Activated CD8-positive, alpha-beta T cell treated with anti-CD3 and anti-CD28 coated beads for 36 hours (primary cell): ENCODE measurements at places on chromosomes 1 and 21. TPM values are rescaled to one million over a fixed set of nuclear protein-coding genes. Genes with fewer than 3 reads are reported as not detected.

FAM110D gene
- total RNA-seq, result not detected

OR2T11 gene
- not detected for total RNA-seq

SPATC1L gene
- 23.2 TPM for total RNA-seq

NCAM2 gene
- total RNA-seq, result not detected

MSH4 gene
- 0.16 TPM for total RNA-seq

KCNE1 gene
- not detected for total RNA-seq

VHLL gene
- total RNA-seq, result not detected

CACNA1E gene
- not detected for total RNA-seq

VTCN1 gene
- not detected for total RNA-seq

CNIH3 gene
- total RNA-seq, result 1.6 TPM

DMRTA2 gene
- not detected for total RNA-seq

CDK11A gene
- 70.6 TPM for total RNA-seq

LCE1F gene
- not detected for total RNA-seq

OR2T33 gene
- total RNA-seq, result not detected

IFI44 gene
- 37.2 TPM for total RNA-seq

NBPF4 gene
- total RNA-seq, result not detected

LMOD1 gene
- total RNA-seq, result not detected

TEX38 gene
- total RNA-seq, result not detected

DISC1 gene
- total RNA-seq, result 5.0 TPM

IL6R gene
- 2.2 TPM for total RNA-seq

MLLT11 gene
- total RNA-seq, result 4.2 TPM

FLG2 gene
- total RNA-seq, result not detected

RIMS3 gene
- 3.9 TPM for total RNA-seq

MRTO4 gene
- total RNA-seq, result 93.4 TPM

CHI3L2 gene
- total RNA-seq, result 10.4 TPM

PLA2G4A gene
- total RNA-seq, result not detected

SPRR2E gene
- not detected for total RNA-seq

DIPK1A gene
- 8.1 TPM for total RNA-seq

BNIPL gene
- total RNA-seq, result 1.4 TPM

AIRE gene
- not detected for total RNA-seq

SGIP1 gene
- total RNA-seq, result not detected

LAMC2 gene
- total RNA-seq, result not detected

TNN gene
- 0.05 TPM for total RNA-seq

RCC1 gene
- total RNA-seq, result 113 TPM
